NCI-H460 (cell line): ENCODE measurements at places on chromosomes 12 and 14.
A peak's percentile ranks its signal among the peaks of the same experiment; 100 is the strongest.

- DNase-seq = no peak
These were observed 7.1 kb upstream of the IFNG-AS1 start for GRCh38 chr12:67982164-67982563.

GRCh38 chr14:104228716-104229533, 90.5 kb downstream of the KIF26A start:
- DNase-seq = no peak

GRCh38 chr14:68926236-68926635, 52.9 kb downstream of the ACTN1 start:
- DNase-seq = no peak

GRCh38 chr14:64764641-64765520, 60.7 kb downstream of the PLEKHG3 start:
- DNase-seq = peak; percentile 72

DNA sequence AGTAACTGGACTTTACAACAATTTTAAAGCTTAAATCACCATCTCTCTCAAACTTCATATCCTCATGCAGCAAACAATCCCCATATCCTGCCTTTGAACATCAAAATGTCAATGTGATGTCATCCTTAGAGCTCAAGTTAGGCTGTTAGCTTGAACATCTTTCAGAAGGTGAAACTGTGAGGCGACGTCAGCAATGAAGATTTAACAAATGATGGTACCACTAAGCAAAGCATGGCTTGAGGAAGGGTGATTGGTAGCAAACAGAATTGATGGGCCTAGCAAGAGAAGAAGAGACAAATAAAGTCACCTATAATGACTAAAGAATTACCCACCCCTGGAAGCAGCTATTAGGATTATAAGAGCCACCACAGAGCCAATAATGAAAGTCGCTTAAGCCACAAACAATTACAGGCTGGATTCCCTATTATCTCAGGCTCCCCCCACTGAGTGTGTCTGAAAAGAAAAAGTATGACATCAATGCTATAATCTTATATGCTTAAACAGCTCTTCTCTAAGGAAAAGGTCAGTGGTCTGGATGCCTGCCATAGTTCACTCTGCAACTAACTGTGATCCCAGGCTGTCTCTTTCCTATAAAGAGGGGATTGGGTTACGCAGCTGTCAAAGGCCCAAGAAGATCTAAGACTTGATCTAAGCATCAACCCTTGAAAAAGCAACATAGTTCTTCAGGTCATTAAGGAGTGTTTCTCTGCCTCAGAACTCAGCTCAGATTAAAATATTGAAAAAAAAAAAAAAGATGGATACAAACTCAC, 18.1 kb downstream of the EGLN3 start:
- DNase-seq = no peak

GRCh38 chr14:50941151-50941550, 3.1 kb downstream of the PYGL start:
- no peak for DNase-seq

- DNase-seq = peak; percentile 52
These were observed 337.9 kb downstream of the AACS start for GRCh38 chr12:125402874-125403789.

- no peak for DNase-seq
These were observed 226.9 kb upstream of the CRY1 start for GRCh38 chr12:107320033-107320928.

GRCh38 chr12:49789992-49790391, 38.2 kb downstream of the NCKAP5L start:
- DNase-seq = no peak

DNA sequence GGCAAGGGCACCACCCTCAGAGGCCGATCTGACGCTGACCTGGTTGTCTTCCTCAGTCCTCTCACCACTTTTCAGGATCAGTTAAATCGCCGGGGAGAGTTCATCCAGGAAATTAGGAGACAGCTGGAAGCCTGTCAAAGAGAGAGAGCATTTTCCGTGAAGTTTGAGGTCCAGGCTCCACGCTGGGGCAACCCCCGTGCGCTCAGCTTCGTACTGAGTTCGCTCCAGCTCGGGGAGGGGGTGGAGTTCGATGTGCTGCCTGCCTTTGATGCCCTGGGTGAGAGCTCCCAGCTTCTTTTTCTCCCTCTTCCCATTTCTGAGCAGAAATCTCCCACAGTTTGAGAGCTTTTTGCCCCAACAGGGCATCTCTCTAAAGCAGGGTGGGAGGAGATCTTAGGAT, 1.8 kb downstream of the OAS1 start:
- DNase-seq = no peak

DNA sequence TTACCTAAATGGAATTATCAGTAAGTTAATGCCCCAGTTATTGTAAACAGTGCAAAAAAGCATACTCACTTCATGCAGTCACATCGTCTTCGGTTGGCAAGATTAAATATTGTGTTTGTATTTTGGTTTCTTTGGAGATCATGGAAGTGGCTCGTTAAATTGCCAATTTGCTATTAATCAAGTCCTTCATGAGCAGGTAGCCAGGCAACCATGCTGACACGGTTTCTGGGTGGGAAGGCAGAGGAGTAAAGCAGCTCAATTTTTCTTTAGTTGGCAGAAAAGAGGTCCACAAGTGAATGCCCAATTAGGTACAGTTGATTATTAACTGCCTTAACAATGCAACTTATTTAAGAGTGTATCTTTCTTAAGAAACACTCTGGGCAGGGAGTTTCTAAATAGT, 43.9 kb downstream of the PPP4R3A start:
- DNase-seq = no peak

- no peak for DNase-seq
These were observed 138.9 kb upstream of the MAX start for GRCh38 chr14:65241125-65241752.

DNA sequence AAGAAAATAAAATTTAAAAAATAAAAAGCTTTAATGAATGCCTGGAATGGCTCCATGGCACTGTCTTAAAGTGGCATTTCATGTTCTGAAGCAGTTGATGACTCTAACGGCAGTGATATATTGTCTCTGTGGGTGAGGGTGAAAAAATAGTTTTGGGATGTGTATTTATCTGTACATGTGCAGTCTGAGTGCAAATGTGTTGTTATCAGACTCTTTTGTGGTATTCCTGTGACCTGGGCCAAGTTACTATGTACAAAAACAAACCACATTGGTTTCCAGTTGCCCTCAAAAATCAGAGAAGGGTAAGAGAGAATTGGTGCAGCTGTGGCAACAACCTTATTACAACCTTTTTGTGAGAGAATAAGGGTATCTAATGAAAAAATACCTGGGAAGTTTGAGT, 81.7 kb upstream of the CCDC91 start:
- DNase-seq = no peak

GRCh38 chr12:120614848-120615247, 25.6 kb upstream of the CABP1 start:
- DNase-seq = no peak
